Activated CD8-positive, alpha-beta T cell treated with anti-CD3 and anti-CD28 coated beads, Interleukin-2, amount 10 ng/mL, durations not matched to agents 7 days and 5 days (primary cell): ENCODE measurements at places on chromosomes 7 and 10.
A peak's percentile ranks its signal among the peaks of the same experiment; 100 is the strongest.

DNA sequence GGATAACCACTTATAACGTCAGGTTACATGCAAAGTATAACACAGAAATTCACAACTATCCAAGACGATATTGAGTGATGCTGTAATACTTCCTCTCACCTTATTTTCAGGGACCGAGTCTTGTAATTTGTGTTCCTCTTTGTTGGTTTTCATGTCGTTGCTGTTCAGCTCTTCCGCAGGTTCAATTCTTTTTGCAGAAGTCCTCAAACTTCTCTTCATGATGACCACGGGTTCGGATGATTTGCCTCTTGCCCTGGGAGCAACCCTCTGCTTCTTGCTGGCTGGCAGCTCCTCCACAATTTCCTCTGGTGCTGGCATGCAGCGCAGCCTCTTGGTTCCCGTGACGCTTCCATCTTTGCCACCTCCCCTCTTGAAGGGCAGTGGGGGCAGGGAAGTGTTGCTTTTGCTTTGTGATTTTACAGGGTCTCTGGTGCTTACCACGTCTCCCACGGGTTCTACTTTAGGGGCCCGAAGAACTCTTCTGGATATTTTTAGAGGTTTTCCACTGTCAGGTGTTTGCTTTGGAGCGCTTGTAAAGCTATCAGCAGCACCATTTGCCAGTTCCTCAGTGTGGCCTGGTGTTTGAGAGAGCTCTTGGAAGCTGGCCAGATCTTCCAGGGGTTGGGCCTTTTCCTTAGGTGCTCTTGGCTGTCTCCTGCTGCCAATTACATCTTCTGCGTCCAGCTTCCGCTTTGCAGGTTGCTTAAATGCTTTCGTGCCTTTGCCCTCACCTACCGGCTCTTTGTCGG is 23.6 kb downstream of the MKI67 start:
- DNase-seq: no peak

GRCh38 chr7:40546616-40547501 is 412.1 kb downstream of the SUGCT start:
- DNase-seq: no peak

DNA sequence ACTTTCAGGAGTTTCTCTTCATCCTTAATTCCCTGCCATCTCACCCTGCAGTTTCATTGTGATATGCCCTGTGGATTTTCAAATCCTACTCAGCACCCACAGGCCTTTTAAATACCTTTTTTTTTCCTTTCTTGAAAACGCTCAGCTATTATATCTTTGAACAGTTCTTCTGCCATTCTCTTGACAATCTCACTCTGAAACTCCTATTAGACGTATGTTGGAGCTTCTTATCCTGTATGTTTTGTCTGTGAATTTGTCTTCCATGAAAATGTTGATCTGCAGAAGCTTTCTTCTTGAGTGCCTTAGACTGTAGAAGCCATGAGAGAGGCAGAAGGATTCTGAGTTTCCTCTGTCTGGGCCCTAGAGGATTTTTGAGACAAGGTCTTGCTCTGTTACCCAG is 18.9 kb upstream of the YAE1 start:
- no peak for DNase-seq

- DNase-seq: no peak
Measured at GRCh38 chr10:106355450-106355849, 809.1 kb downstream of the SORCS1 start.

- DNase-seq: no peak
Measured at GRCh38 chr7:156519070-156519469, 121.5 kb upstream of the RNF32 start.

GRCh38 chr7:28980451-28981160 is 22.5 kb upstream of the TRIL start:
- DNase-seq: no peak

DNA sequence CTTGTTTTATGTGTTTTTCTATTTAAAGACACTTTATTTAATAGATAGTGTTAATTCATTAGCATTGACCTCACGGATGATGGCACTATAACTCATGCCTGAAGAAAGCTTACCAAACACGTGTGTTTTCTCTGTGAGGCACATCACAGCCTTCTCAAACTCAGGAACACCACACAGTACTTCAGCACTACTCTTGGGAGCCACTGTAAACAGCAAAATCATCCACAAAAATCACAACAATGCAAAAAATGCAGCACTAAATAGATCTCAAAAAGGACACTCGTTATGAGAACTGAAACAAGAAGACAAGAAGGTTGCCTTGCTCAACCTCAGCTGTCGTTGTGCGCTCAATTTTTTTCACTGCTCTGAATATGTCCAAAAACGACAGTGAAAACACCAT is 12.0 kb upstream of the PARP12 start:
- DNase-seq: no peak

DNA sequence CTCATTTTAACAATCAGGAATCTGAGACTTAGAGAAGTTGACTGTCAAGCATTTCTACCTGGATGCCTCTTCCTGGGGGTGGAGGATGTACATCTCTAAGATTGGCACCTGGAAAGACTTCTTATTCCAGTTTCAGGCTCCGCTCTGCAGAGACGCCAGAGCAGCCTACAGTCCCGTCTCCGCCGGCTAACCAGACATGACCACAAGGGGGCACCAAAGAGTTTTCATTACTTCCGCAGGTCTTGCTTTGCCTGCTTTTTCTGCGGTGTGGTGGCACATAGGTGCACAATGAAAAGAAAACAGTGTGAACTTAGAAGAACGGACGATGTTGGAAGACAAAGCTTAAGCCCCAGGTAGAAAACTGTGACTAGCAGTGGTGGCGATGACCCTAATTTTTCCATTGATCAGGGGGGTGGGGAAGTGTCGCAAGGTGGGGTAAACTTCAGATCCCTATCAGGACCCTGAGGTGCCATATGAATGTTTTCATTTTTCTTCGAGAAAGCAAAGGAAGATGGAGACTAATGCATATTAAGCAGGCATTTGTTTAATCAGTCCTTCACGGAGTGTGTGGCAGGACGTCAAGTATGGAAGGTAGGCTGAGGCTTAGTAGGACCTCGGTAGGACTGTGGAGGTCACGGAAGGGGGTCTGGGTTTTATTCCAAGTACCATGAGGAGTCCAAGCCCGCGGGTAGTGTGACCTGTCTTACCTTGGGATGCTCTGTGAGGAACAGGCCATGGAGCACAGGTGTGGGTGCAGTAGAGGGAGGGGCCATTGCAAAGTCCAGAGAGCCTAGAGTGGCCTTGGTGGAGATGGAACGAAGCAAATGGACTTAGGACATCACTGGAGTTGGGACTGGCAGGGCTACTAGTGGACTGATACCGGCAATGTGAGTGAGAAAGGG is 60.1 kb upstream of the SORCS3 start:
- DNase-seq: peak; percentile 79

GRCh38 chr10:21497177-21497807 is 28.2 kb downstream of the SKIDA1 start:
- peak; percentile 37 for DNase-seq

- DNase-seq: no peak
Measured at GRCh38 chr10:111954386-111954785, 229.2 kb downstream of the GPAM start.

- no peak for DNase-seq
Measured at GRCh38 chr7:152851326-152851725, 91.8 kb downstream of the ACTR3B start.

DNA sequence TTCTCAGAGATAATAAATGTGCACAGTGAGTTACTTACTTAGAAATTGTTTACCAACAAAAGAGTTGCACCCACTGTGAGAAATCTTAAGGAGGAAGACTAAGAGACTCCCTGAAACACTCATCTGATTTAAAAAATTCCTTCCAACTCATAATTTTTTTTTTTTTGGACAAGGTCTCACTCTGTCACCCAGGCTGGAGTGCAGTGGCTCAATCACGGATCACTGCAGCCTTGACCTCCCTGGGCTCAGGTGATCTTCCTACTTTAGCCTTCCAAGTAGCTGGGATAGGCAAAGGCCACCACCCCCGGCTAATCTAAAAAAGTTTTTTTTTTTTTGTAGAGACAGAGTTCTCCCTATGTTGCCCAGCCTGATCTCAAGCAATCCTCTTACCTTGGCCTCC is 36.0 kb downstream of the MALSU1 start:
- no peak for DNase-seq

DNA sequence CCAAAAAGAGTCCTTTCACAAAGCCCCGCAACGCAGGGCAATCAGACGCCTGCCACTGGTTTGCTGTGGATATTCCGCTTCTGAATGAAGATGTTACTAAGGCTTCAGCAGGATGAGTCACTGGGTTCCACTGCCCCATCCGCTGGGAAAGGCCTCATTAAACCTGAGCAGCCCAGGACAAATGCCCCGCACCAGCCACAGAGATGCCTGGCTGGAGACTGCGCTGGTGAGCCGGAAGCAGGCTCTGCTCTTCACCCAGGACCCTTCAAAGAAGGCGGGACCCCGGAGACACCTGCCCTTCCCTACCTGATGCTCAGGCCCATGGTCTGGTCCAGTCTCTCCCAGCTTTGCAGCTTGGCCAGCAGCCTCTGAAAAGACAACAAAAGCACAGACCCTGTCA is 19.8 kb downstream of the MAD1L1 start:
- no peak for DNase-seq

DNA sequence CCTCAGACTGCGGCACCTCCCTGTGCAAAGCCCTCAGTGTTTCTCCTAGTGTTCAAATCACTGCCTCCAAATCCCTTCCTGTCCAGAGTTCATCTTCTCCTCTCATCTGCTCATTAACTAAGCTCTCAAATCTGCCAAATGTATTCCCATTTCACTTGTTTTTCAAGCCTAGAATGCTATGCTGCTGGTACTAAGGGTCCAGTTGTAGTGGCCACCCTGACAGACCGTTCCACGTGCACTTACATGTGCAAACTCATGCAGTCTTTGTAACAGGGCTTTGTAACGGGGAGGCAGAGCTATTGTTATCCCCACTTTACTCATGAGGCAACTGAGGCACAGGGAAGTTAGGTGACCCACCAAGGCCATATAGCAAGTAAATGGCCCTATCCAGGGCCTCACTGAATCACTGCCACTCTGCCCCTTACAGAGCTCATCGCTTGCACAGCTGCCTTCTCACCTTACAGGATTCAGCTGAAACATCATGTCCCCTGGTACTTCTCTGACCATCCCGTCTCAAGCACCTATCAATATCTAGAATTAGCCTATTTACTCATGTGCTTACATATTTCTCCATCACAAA is 153.0 kb upstream of the PDE1C start:
- DNase-seq: no peak

DNA sequence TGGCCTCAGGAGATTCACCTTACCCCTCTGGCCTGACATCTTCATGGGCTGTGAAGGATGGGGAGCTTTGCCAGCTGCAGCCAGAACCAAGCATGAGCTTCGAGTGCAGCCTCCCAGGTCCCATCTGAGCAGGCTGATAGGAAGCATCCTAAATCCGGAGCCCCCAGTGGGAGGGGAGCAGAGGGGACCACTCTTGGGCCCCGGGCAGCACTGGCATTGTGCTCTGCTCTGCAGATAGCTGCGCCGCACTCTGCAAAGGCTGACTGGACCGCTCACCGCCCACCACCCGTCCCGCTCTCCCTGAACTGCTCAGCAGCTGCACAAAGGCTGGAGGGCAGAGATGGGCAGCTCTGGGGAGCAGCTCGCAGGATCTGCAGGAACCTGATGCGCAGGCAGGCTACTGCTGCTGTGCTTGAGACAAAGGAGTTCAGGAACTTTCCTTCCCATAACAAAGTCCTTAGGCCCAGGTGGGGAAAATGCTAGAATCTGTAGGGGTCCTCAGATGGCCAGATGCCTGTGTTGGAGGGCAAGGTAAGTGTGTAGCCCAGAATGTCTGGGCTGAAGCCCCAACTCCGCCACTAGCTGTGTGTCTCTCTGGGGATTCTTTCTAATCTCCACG is 51.8 kb downstream of the ARHGAP22 start:
- no peak for DNase-seq

DNA sequence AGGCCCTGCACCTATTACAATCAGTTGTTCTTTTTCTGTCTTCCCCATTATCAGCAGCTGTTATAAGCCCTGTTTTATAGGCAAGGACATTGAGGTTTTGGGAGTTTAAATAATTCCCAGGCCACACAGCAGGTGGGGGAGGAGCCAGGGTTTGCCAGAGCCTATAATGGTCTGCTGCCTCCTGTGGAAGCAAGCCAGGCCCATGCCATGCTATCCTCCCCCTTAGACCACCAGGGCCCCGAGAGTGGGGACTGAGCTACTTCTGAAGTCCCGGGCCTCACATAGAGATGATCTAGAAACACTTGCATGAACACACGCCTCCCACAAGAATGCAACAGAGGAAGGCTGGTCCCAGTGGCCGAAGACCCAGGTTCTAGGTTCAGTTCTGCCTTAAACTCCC is 141.7 kb downstream of the SH3PXD2A start:
- DNase-seq: no peak

GRCh38 chr10:48701139-48701901 is 16.6 kb downstream of the WDFY4 start:
- DNase-seq: no peak

DNA sequence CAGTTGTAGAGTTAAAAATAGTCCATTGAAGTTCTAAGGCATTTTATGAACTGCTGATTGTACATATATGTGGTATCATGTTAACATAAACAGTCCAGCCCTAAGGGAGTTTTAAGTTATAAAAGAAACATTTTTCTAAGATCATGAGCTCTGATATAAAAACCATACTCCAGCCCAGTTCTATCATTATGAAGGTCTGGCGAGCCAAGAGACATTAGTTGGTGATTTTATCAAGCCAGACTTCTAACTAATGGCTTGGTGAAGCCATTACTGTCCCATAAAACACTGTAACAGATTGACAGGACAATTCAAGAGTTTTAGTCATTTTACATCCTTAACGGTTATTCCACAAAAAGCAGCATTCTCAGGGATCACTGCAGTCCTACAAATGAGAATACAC is 221.6 kb downstream of the RNLS start:
- DNase-seq: no peak

- DNase-seq: no peak
Measured at GRCh38 chr7:155456738-155457543, 988 bp upstream of the EN2 start.

DNA sequence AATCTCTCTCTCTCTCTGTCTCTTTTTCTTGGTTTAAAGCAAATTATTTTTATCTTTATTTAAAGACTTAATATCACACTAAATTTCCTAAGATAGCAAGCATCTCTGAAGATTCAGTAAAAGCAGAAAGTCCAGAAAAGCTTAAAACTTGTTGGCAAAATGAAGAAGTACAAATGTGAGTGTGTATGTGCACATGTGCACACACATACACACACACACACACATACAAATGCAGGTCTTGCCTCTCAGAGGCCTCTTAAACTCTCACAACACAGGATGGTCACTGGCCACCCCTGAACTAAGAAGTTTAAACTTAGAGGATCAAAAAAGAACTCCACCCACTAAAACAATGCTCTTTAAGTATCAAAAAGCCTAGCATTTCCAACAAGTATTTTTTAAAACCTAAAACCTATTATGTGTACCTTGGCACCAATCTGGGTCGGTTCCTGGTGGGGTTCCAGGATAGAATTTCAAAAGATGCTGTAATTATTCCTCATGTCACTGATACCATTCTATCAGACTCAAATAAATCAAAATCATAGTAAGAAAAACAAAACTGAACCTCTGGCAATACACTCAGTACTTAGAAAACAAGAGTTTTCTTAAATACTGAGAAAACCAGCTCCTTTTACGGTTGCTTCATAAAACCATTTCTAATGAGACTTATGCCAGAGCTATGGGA is 55.0 kb downstream of the SORBS1 start:
- no peak for DNase-seq

- DNase-seq: peak; percentile 44
Measured at GRCh38 chr10:30373596-30374327, 24.7 kb upstream of the MTPAP start.
